Thymus (tissue), 14 donors: ENCODE measurements at places on chromosomes 16 and 17.
A peak's percentile ranks its signal among the peaks of the same experiment; 100 is the strongest.

- DNase-seq = no peak
Measured at GRCh38 chr17:38454532-38454931, 26.3 kb downstream of the ARHGAP23 start.

GRCh38 chr17:3663102-3664011, 5.0 kb downstream of the TAX1BP3 start:
- DNase-seq = no peak

- peak; percentile 9 for DNase-seq
Measured at GRCh38 chr16:58425756-58426494, 33.7 kb downstream of the GINS3 start.

- no peak for DNase-seq
Measured at GRCh38 chr17:32349503-32349853, 479 bp upstream of the ZNF207 start.

DNA sequence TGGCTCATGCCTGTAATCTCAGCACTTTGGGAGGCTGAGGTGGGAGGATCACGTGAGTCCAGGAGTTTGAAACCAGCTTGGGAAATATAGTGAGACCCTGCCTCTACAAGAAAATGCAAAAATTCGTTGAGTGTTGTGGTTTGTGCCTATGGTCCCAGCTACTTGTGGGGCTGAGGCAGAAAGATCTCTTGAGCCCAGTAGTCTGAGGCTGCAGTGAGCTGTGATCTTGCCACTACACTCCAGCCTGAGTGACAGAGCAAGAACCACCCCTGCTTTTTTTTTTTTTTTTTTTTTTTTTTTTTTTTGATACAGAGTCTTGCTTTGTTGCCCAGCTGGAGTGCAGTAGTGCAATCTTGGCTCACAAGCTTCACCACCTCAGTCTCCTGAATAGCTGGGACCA, 34.0 kb downstream of the ITGB3 start:
- no peak for DNase-seq

DNA sequence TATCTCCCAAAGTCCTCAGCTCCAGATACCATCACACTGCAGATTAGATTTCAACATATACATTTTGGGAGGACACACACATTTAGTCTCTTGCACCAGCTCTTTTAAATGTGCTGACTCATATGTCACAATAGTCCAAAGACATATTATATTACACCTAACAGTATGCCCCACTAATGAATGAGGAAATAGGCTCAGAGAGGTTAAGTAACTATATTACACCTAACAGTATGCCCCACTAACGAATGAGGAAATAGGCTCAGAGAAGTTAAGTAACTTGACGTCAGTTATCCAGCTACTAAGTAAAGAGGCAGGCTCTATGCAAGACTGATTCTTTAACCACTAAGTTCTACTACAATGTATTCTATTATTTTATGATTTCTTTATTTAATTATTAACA, 9.7 kb downstream of the IRX6 start:
- DNase-seq = no peak

GRCh38 chr17:77803726-77804125, 154.8 kb upstream of the TNRC6C start:
- DNase-seq = no peak

- no peak for DNase-seq
Measured at GRCh38 chr16:52869243-52869642, 183.5 kb downstream of the CHD9NB start.

DNA sequence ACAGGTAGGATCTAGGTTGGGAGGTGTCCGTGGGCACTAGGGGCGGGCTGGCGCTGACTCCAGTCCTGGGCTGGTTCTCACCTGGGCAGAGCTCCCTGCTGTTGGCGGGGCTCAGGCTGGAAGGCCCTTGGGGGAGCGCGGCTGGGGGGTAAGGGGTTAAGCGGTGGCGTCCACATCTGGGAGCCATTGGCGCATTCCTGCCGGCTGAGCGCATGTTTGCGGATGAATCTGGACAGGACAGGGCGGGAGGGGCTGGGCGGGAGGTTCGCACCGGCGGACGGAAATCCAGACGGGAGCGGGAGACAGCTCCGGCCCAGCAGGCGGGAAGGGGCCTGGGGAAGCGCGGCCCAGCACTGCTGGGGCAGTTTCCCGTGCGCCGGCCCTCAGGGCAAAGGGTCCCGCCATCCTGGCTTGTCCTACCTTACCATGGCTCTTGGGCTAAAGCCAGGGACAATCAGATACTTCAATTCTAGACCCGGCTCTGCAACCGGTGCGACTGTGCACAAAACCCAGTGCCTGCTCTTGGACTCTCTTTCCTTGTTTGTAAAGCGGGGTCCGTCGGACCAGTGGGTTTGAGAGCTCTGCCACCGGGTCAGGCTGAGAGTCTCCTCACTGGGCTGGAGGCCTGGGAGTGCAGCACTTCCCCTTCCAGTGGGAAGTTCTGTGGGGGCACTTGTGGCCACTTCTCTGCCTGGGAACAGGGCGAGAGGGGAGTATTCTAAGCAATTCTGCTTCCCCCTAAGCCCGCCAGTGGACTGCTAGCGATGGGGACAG, 7.8 kb downstream of the RARA start:
- DNase-seq = no peak

DNA sequence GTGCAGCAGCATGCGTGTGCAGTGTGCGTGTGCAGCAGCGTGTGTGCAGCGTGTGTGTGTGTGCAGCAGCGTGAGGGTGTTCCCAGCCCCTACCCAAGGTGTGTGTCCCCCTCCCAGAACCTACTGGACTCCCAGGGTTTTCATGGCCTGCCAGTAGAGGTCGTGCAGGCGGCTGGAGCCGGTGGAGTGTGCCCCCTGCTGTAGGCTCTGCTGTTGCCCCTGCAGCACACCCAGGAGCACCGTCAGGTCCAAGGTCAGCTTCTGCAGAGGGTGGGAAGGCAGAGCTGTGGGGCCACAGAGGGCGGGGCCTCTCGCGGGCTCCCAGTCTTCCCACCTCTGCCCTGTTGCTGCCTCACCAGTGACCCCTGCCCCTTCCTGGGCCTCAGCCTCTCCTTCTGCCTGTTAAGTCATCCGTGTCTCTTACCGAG, 14.9 kb downstream of the MYBBP1A start:
- DNase-seq = no peak

GRCh38 chr16:25751230-25751835, 59.6 kb downstream of the HS3ST4 start:
- DNase-seq = no peak

GRCh38 chr17:46193151-46193625, at the start of gene KANSL1:
Gene KANSL1, minus strand, starts transcription at chr17:46193429. Its CDS starts 21,286 bp downstream, at chr17:46172143.
- DNase-seq = peak; percentile 98

- peak; percentile 36 for DNase-seq
Measured at GRCh38 chr16:1960665-1961630, 1.6 kb downstream of the NDUFB10 start.

DNA sequence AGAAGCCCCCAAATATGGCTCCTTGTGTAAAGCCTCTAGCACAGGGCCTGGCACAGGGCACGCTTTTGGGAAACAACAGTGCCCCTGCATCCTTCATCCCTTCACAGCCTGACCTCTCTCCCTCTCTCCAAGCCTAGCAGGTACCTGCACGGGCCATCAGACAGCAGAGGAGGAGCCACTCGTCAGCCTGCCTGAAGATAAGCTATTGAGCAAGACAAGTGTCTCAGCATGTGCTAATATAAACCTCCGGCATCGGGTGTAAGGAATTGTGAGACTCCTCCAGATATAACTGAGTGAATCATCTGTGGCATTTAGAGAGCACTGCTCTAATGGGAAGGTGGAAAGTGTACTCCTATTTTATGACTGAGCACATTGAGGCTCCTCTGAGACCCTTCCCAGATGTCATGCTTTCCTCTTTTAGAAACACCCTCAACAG, 38.3 kb downstream of the TBX4 start:
- no peak for DNase-seq

DNA sequence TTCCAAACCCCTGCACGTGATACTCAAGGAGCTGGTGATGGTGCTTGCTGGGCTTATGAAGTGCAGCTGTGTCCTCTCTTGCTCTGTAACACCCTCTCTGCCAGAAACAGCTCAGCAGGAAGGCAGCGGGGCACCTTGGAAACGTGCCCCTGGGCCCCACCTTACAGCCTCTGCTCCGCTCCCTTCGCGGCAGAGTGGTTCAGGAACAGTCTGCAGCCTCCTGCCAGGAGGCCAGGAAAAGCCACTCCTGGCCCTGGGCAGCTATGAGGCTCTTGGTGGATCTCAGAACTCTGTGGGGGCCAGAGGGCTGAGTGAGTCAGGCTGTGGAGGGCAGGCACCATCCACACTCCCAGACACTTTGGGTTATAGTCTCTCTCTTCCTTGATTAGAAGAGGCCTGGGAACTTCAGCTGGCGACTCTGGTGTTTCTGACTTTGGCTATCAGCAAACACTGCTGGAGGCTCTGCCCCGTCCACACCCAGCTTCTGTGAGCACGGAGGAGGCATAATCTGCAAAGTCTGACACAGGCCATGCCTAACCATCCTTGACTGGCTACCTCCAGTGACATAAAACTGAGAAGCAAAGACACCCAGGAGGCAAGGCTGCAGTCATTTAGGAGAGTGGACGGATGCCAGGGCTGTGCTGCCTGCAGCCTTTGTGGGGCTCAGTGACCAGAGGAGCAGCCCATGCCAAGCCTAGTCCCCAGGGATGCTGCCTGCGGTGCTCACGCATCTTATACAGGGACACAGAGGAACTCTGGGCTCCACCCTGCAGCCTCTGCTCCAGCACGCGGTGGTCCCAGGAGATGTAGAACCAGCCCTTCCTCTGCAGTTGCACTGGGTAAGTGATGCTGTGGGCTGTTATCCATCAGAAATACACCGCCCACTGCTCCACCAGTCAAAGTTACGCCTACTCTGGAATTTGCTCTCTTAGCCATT, 65.3 kb downstream of the METRNL start:
- DNase-seq = no peak

GRCh38 chr17:71917715-71918114, 203.1 kb upstream of the SOX9 start:
- DNase-seq = no peak

- DNase-seq = no peak
Measured at GRCh38 chr16:85514598-85515318, 98.4 kb upstream of the GSE1 start.

GRCh38 chr16:53087101-53087500, 32.3 kb downstream of the CHD9 start:
- no peak for DNase-seq

- DNase-seq = no peak
Measured at GRCh38 chr16:80831039-80831438, 26.6 kb upstream of the CDYL2 start.

- no peak for DNase-seq
Measured at GRCh38 chr17:82098939-82099763, 1.1 kb upstream of the FASN start.

DNA sequence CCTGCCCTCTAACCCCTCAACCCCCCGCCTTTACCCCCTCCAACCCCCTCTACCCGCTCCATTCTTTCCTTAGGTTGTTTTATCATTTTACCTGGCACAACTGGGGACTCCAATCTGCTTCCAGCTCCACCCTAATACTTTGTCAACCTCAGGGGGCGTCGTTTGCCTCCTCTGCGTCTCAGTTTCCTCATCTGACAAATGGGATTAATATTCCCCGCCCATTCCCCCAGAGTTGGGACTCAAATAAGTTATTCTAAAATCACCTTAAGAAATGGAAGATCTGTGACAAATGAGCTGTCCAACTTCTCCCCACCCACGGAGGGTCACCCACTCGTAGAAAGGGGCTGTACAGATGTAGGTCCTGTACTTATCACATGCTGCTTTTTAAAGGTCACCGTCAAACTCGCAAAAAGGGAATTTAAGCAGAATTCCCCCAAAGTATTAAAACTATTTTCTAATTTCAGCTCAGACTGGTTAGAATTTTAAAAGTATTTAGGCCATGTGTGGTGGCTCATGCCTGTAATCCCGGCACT, 40.6 kb upstream of the CPNE2 start:
- no peak for DNase-seq

DNA sequence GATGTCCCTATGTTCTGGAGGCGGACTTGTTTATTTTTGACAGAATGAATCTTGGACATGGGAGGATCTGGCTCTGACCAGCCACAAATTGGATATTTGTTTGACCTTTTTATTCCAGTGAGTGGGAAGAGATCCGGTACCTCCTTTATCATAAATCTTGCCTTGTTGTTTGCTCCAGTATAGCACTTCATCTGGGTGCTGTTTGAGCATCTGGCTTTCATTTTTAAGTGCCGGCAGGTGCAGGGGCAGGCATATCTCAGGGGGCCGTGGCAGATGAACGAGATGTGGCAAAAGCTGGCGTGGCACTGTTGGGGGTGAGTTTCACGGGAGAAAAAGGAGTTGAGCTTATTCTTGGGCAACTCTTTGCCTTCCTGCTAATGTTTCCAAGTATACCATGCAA, 37.8 kb downstream of the MSI2 start:
- no peak for DNase-seq

- DNase-seq = no peak
Measured at GRCh38 chr17:42316755-42317154, 28.5 kb downstream of the STAT5A start.

DNA sequence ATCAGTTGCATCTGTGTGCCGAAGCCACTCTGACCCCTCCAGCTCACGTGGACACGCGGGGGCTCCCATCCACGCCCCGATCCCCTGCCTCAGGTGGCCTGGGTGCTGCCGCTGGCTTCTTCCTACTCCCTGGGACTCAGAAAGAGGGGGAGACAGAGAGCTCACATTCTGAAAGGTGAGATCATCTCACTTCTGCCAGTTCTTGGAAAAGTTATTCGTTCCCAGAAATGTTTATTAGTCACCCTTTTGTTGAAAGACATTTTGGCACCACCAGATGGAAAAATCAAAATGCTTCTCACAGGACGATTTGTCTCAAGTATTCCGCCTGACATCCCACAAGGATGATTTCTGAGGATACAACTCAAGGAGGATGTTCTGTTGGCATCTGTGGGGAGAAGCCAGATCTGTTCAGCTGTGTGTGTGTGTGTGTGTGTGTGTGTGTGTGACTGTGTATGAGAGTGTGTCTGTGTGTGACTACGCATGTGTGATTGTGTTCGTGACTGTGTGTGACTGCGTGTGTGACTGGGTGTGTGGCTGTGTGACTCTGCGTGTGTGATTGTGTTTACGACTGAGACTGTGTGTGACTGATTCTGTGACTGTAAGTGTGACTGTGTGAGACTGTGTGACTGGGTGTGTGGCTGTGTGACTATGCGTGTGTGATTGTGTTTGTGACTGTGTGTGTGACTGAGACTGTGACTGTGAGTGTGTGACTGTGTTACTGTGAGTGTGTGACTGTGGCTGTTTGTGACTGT, 207.3 kb downstream of the NTN1 start:
- no peak for DNase-seq

DNA sequence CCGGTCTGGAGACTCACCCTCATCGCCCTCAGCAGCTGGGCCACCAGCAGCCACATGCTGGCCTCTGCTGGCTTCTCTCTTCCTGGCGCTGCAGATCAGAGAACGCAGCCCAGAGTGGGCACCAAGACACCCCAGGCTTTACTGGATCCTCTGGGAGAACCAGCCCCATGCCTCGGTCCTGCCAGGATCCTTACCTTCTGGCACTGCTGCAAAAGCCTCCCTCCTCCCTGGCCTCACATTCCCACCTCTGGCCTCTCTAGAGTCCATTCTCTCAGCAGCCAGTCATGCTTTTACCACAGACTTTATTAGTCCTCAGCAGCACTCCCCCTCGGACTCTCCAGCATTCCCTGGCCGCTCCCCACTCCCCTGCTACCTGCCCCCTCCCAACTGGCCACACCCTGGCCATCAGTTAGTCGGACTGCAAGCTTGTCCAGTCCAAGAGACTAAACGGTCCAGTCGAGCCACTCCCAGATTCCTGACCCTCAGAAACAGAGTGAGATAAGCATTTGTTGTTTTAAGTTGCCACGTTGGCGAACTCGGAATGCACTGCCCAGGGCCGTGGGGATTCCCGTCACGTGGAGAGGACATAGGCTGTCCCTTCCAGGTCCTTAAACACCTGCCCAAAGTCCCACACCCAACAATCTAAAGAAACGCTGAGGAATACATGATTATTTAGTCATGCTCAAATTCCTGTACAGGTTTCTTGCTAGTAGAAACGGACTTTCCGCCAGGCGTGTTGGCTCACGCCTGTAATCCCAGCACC, 5.9 kb upstream of the SPG7 start:
- no peak for DNase-seq
